ENCODE measurements at places on chromosomes 13 and 19.

DNA sequence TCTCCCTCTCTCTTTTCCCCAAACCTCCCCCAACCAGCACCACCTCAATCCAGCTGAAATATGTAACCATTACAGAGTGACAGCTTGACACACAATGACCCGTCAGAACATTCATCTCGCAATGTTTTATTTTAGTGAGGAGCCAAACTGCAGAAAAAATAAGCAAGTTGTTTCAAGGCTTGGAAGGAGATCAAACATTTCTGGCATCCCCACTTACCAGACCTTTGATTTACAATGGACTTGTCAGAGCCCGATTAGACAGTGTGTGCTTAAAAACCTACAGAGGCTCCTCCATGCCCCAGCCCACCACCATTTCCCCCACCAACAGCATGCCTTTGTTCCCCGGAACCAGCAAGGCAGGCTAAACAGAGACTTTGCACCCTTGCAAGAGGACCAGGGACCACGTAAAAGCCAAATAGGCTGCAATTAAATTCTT is 382.8 kb upstream of the ZNF507 start:
- DNase-seq = peak; percentile 52

DNA sequence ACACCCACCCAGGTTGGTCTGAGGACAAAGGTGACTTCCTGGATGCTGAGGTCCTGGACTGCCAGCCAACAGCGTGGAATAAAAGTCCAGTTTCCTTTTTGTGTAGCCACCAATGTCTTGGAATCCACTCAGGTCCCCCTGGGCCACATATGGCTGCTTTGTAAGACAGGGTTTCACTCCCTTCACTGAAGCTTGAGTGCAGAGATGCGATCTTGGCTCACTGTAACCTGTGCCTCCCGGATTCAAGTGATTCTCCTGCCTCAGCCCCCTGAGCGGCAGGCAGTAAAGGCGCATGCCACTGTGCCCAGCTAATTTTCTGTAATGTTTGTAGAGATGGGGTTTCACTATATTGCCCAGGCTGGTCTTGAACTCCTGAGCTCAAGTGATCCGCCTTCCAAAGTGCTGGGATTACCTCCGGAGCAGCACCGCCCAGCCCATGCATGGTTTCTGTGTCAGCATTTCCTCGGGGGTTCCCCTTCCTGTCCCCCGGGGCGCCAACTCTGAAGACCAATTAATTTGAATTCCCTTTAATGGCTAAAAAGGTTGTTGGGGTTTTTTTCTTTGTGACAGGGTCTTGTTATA is 17.5 kb downstream of the KANK2 start:
- DNase-seq = no peak

DNA sequence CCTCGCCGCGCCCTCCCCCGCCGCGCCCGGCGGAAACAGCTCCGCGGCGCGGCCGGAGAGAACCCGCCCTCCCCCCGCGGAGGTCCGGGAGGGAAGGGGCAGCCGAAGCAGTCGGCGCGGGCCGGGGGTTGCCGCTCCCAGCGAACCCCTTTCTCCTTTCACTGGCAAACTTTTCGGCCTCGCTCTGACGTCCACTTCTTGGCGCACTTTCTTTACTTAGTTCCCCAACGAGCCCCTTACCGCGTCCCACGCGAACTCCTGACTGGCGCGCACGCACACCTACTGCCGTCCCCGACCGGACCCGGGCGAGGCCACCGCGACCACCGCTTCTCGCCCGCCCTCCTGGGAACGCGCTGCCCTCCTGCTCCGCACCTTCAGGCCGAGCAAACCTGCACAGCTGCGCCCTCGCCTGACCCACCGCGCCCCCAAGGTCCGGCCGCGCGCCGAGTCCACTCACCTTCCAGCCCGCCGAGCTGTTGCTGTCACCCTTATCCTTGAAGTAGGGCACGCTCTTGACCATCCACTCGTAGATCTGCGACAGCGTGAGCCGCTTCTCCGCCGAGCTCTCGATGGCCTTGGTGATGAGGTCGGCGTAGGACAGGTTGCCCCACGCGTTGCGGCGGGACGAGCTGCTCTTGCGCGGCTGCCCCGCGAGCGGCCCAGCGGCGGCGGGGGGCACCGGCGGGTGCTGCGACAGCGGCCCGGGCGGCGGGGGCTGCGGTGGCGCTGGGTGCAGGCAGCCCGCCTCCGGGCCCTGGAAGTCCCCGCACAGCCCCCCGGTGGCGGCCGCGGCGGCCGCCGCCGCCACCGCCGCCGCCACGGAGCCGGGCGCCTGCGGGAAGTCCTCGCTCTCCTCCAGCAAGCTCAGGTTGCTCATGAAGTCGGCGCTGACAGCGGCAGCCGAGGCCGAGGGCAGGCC is 1.1 kb downstream of the FOXO1 start:
- DNase-seq = peak; percentile 72

DNA sequence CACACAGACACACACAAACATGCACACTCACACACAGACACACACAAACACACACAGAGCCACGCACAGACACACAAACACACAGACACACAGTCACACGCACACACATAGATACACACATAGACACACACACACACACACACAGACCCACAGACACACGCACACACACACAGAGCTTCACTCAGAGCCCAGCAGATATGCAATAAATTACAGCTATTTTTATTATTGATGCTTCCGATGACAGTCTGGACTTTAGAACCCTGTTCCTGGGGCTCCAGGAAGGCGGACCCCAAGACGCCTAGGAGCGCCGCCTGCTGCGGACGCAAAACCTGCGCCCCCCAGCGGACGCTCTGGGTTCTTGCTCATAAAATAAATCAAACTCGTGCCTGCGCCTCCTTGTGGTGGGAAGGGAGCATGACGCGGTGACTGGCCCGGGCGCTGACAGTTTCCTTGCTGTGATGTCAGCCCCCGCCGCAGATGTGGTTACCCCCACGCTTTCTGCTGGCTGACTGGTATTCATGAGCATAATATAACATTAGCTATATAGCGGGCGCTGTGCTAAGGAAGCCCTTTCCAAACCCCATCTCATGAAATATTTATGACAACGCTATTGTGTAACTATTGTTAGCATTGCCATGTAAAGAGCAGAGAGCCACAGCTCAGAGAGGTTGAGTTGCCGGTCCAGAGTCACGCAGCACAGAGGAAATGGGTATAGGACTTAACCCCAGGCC is 64.4 kb upstream of the TM9SF2 start:
- DNase-seq = peak; percentile 95

DNA sequence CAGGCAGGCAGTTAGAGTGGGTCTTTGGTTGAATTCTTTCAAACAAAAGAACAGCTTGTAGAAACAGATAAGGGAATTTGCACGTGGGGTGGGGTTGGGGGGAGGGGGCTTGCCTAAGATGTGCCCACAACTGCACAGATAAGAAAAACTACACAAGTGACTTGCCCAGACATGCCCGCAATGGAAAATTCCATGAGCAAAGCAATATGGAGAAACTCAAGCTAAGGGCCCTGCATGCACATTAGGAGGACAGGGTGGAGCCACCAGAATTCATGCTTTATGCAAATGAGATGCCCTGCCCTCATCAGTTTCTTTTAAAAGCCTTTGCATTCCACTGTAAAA is 755.6 kb upstream of the MIR17HG start:
- DNase-seq = no peak

DNA sequence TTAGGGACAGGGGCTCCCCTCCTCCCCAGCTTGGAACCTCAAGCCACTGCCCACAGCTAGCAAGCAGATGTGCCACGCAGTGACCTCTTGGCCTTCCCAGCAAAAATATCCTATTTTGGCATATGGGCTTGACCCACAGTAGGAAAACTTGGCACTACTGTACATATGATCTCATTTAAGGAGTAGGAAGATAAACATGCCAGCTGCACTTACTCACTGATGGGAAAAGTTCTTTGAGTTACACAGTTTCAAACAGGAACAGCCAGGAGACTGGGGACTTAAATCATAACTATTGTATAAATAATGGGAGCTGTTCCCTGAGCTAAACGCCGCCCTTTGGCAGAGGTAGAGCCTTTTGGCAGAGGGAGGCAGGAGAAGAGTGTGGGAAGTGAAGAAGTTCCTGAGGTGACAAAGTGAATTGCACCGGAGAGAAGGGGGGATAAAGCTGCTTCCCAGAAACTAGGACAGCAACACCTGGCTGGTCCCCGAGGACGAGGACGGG is 6.1 kb downstream of the SACS start:
- peak; percentile 45 for DNase-seq

GRCh38 chr13:66087269-66087710 is 1142.8 kb downstream of the PCDH9 start:
- no peak for DNase-seq

- peak; percentile 50 for DNase-seq
Measured at GRCh38 chr13:79548902-79549301, 67.9 kb downstream of the NDFIP2 start.

- DNase-seq = no peak
Measured at GRCh38 chr13:40152922-40153321, 497.5 kb downstream of the COG6 start.
